ENCODE measurements at places on chromosomes 13 and 19. TPM values are rescaled to one million over a fixed set of nuclear protein-coding genes. Genes with fewer than 3 reads are reported as not detected.

The TMEM143 gene
- total RNA-seq, result 2.4 TPM

The ZNF28 gene
- 20.0 TPM for total RNA-seq

The ADPRHL1 gene
- 7.6 TPM for total RNA-seq

The ONECUT3 gene
- total RNA-seq, result not detected

The SYCN gene
- not detected for total RNA-seq

The CELF5 gene
- not detected for total RNA-seq

The CACNG8 gene
- total RNA-seq, result 0.84 TPM

The CYP2F1 gene
- total RNA-seq, result not detected

The C13orf42 gene
- total RNA-seq, result 0.49 TPM

The EID2B gene
- total RNA-seq, result 4.9 TPM

The TMTC4 gene
- 19.8 TPM for total RNA-seq

The OSCAR gene
- 0.22 TPM for total RNA-seq

The PGLYRP1 gene
- not detected for total RNA-seq

The ZNF850 gene
- 3.0 TPM for total RNA-seq

The ZNF575 gene
- 0.35 TPM for total RNA-seq

The ZNF490 gene
- total RNA-seq, result 1.7 TPM

The CCDC8 gene
- not detected for total RNA-seq

The ZNF709 gene
- not detected for total RNA-seq

The GPR4 gene
- 0.57 TPM for total RNA-seq

The EDDM13 gene
- total RNA-seq, result not detected
